ENCODE measurements at places on chromosomes 6 and 20.

DNA sequence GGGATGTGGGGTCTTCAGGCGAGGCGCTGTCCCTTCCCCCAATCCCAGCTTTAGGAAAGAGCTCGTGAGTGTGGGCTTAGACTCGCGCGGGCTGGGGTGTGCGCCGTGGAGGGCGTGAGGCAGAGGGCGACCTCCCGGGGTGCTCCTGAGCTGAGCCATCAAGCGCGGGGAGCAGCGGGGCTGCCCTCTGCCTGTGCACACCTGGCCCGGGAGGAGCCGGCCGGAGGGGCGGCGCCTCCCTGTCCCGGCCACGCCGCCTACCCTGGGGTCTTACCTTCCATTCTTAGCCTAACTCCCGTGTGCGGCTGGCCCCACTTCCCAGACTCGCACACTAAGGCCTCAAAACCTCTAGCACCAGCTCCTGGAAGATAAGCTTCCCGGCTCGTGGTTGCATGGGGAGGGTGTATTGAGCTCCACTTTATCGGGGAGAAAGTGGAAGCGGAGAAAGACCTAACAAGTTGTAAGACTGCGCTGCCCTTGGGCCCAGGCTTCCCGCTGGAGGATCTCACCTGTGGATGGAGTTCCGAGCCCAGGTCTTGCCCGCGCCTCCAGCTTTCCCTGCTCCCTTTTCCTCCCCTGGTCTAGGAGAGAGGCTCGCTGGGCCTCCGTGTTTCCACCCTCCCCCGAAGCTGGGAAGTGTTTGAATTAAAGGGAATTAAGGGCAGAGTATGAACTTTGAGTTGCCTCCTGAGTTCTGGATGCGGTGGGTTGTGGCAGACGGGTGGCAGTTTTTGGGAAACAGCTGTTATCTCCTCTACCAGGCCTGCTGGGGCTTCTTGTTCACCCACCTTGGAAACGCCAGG, 1.2 kb downstream of the DNMT3B start:
- DNase-seq = peak; percentile 48

GRCh38 chr6:163588220-163588919, 173.9 kb downstream of the QKI start:
- no peak for DNase-seq

- no peak for DNase-seq
Observed at GRCh38 chr20:16599257-16599656, 26.0 kb upstream of the KIF16B start.

DNA sequence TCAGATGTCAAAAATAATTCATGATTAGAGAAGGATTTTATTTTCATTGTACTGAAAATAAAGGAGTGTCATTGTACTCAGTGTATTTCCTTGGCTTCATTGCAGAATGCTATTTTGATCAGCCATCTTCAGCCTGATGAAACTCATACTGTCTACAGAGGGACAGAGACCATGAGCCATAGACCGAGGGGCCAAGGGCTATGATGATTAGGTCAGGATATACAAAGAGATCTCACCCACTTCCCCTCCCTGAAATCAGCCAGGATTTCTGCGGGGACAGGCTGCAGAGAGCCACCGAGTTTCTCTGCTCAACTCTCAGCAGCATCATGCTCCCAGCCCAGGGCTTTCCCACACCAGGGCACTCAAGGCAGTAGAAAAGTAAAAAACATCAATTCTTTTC, 47.0 kb downstream of the ALDH8A1 start:
- DNase-seq = no peak

GRCh38 chr20:51994751-51995417, 192.6 kb upstream of the SALL4 start:
- no peak for DNase-seq
